Activated T-helper 1 cell treated with Interleukin-2 at 50 U/mL for 16 hours (primary cell): ENCODE measurements at places on chromosomes 7 and 10.

GRCh38 chr10:16481052-16481728 lies 40.5 kb downstream of the C1QL3 start:
- no peak for DNase-seq

- DNase-seq, result no peak
Measured at GRCh38 chr7:33946094-33946699, 40.9 kb downstream of the BMPER start.

- no peak for DNase-seq
Measured at GRCh38 chr10:89706011-89706410, 4.6 kb downstream of the KIF20B start.

DNA sequence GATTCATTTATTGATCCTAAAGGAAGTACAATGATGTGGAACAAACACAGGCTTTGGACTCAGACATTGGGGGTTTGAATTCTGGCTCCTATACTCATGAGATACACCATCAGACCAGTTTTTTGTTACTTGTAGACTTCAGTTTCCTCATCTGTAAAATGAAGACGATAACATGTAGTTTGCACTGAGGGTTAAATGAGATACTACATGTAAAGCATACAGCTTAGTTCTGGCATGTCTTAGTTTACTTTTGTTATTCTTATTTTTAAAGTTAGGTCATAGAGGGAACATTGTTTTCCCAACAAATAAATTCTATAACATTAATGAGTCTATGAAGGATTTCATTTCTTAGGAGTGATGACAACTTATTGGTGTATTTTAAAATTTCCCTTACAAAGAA lies 183.5 kb upstream of the FAM3C start:
- no peak for DNase-seq

DNA sequence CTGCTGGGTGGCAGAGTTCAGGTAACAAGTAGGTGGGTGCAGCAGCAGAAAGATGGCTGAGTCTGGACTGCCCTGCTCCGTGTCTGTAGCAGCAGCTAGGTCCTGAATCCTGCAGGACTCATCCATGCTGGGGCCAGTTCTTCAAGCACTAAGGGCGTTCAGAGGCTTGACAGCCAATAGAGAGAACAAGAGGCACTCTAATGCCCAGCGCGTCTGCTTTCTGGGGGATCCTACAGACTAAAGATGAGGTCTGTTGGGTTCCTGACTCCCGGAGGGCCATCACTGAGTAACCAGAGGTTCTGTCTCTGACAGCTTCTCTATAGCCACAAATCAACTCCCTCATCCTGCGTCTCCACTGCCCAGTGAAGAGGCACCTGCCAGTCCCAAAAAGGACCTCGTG lies 125.5 kb downstream of the PTPN20 start:
- DNase-seq, result no peak

- DNase-seq, result peak; percentile 64
Measured at GRCh38 chr7:1432411-1433082, 26.7 kb downstream of the MICALL2 start.

DNA sequence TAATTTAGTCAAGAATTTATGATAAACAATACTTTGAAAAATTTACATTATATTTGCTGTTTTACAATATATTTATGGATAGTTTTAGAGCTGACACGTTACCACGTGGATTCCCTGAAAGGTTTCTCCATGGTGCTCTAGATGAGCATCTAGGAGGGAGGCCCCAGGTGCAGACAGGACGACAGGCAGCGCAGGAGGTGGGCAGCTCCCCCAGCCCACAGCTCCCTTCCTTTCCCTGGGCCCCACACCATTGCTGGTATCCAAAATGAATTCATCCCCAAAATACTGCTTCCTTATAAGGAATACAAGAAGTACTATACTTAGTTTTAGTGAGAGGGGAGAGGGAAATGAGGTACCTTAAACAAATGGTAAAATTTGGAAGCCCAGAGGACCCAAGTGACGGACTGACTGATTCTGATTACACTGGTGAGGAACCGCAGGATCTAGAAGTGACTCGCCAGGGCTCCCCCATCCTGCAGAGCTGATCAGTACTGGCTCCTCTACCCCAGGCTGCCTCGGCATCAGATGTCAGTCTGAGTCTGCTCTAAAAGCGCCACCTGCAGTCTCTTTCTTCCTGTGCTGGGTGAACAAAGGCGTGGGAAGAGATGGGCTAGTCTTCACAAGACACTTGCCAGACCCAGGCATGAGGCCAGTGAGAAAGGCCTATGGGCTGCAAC lies 89.2 kb downstream of the DLG5 start:
- DNase-seq, result peak; percentile 44

- DNase-seq, result no peak
Measured at GRCh38 chr7:17159500-17160037, 138.9 kb upstream of the AHR start.

DNA sequence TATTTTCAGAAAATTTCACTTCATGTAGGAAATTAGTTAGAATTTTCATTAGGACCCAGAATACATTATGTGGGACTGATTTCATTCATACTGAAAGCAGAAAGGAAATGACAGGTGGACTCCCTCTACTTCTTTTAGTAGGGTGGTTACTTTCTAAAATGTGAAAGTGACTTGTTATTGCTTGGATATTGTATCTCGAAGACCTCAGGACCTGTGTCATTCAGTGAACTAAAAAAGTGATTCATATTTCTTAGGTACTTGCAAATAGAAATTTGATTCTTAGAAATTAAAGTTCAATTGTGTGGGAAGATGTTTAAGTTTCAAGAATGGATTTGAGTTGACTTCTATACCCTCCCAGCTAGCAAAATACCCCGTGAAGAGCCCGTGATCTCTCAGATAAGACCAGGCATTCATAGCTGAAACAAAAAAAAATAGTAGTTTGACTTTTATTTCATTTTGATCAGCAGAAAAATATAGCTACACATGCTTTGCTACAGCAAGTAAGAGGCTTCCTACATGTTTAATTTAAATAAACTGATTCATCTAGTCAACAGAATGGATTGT lies 1037.1 kb downstream of the GATA3 start:
- no peak for DNase-seq

GRCh38 chr10:11224321-11224720 lies 206.6 kb downstream of the CELF2 start:
- no peak for DNase-seq
